ENCODE measurements at places on chromosomes 1 and 21.

DNA sequence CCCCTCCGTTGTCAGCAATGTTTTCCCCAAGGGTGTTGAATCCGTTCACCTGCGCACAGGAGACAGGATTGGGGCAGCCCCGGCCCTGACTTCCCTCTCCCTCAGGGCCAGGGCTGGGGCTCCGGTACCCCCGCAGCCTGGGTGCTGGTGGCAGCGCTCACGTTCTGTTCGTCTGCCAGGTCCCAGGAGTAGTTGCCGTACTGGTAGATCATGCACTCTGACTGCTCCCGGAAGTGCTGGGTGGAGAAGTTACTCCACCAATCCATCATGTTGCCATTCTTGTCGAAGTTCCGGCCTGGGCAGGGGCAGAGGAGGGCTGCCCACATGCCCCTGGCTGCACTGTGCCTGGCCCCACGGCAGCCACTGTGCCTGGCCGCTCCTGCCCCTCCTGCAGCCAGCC is 6.1 kb downstream of the PRXL2B start:
- no peak for DNase-seq

DNA sequence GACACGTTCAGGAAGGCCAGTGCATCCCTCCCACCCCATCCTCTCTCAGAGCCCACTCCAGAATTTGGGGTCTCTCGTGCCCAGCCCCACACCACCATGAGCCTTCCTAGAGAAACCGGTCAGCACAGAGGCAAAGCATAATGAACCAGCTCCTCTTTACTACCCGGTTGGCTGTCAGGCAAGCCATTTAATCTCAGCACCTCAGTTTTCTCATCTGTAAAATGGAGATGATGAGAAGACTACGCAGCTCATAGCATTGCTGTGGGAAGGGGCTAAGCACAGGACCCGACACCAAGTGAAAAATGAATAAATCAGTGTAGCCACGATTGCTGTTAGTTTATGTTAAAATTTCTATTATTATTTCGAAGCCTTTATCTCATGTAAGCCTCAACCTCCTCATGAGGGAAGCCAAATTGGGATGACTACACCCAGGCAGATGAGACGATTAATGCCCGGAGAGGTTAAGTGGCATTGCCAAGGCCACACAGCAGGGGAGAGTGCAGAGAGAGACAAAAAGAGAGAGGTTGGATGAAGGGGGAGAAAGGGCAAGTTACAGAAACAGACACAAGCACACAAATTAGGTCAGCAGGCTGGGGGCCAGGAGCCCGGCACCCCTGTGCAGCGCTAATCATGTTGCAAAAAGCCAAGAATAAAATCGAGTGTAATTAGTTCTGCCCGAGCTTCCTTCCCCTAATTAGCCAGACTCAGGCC is 25.7 kb downstream of the SDC3 start:
- DNase-seq, result no peak

- DNase-seq, result no peak
These were observed 394.1 kb downstream of the RRAGC start for GRCh38 chr1:38465460-38465859.

- no peak for DNase-seq
These were observed 102.3 kb upstream of the LMO4 start for GRCh38 chr1:87226341-87226760.

DNA sequence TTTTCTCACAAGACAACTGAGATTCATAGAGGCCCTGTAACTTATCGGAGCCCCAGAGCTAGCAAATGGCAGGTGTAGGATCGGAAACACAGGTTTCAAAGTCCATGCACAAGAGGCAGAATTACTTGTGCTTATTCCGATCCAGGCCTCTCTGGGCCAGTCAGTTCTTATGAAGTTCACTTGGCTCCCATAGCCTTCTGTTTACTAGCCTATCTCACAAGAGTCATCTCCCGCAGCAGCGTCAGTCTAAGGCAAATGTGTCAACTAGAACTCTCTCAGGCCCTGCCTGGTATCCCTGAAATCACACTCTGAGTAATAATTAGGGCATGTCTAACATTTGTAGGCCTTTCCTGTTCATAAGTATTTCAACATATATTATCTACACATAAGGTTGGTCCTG is 43.3 kb downstream of the PHC2 start:
- DNase-seq, result no peak

DNA sequence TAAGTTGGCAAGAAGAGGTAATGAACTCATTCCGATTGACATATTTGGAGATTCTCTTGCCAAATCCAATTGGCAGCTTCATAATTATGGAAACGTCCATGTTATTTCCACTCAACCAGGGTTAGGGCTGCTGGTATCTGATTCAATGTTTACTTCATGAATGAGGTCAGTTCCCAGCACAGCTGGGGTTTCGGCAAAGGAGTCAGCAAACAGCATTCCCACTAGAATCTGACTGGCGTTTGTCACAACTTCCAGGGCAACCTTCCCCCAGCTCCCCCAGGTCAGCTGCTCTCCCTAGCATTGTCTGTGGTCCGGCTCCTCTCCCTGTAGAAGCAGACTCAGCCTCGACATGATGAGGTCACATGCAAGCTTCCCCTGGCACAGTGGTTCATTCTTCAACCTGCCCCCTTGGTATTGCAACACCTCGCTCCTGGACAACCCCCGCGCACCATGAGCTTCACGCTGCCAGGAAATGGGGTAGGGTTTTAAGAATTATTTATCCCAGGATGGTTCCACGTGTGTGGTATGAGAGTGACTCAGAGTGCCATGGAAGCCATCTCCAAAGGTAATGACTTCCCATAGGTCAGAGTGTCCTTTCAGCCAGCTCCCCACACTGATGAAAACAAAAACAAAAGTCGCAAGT is 100.7 kb upstream of the SLC25A33 start:
- peak; percentile 84 for DNase-seq

DNA sequence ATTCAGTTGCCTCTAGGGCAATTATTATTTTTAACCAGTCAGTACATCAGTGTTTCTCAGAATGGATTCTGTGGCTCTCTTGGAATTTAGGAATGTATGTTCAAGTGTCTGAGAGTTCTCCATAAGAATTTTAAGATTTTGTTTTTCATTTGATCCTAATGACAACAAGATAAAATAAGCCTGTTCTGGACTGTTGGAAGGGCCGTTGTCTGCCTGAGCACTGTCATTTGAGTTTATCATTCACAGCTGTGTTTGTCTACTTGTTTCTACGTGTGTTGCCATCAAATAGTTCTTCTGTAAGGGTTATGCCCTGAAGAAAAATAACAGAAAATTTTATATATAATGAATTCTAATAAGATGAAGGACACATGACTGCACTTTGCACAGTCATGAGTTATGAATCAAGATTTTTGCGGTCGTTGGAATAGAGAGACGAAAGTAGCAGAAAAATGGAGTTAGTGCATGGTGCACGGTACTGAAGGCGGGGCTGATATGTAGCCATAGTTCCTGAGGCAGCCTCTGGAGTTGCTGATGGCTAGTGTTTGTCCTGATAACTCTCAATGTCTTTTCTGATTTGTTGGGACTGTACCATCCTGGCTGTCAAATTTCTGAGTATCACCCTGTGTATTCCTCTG is 92.5 kb downstream of the NOS1AP start:
- no peak for DNase-seq

DNA sequence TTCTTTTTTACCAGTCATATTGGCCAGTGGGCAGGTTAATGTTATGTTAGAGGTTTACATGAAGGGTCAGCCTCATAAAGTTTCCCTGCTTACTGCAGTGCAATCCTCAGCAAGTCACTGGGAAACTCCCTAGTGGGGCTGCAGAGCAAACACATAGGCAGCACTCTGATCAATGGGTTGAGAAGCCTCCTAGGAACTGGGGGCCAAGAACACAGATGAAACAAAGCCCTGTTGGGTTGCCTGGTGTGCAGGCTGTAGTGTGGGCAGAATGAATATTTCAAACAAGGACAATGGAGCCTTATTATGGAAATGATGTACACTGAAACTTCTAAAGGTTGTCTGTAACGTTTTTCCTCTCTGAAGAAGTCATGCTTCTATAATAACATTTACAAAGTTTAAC is 431.6 kb upstream of the PTBP2 start:
- DNase-seq, result no peak

DNA sequence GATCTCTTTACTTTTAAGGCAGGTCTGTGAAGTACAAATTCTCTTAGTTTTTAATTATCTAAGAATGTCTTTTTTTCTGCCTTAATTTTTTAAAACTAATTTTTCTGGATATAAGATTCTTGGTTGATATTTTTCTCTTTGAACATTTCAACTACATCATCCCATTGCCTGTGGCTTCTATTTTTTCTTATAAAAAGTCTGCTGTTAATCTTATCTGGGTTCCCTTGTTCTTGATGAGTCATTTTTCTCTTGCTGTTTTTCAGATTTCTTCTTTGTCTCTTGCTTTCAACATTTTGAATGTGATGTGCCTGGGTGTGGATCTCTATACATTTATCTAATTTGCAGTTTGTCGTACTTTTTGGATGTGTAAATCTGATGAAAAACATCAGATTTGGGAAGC is 525.2 kb upstream of the PBX1 start:
- DNase-seq, result no peak

DNA sequence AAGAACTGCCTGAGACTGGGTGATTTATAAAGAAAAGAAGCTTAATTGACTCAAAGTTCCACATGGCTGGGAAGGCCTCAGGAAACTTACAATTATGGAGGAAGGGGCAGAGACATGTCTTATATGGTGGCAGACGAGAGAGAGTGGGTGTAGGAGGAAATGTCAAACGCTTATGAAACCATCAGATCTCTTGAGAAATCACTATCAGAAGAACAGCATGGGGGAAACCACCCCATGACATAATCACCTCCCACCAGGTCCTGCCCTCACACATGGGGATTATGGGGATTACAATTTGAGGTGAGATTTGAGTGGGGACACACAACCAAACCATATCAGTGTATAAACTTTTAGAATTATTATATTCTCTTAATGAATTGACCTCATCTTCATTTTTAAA is 335.9 kb upstream of the DPYD start:
- DNase-seq, result peak; percentile 36

DNA sequence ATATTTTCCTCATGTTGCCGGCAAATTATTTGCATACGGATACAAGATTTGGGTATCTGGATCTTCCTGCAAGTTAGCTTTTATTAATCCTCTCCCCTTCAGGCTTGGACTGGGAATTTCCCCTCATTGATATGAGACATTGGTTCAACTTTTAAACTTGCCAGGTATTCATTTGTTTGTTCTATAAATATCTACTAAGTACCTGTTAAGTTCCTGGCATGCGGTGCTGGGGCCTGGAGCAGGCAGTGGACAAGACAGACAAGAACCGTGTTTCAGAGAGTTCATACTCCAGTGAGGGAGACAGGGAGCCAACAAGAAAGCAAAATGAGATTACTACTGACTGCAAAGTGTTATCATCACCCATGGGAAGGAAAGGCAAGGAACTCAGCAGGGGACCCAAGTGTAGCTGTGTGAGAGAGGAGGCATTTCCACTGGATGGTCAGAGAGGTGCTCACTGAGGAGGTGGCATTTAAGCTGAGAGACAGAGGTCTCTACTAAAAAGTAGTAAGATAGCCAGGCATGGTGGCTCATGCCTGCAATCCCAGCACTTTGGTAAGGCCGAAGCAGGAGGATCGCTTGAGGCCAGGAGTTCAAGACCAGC is 39.1 kb upstream of the FHAD1 start:
- DNase-seq, result no peak

- DNase-seq, result peak; percentile 70
These were observed 7.3 kb upstream of the DEDD start for GRCh38 chr1:161139766-161140165.

DNA sequence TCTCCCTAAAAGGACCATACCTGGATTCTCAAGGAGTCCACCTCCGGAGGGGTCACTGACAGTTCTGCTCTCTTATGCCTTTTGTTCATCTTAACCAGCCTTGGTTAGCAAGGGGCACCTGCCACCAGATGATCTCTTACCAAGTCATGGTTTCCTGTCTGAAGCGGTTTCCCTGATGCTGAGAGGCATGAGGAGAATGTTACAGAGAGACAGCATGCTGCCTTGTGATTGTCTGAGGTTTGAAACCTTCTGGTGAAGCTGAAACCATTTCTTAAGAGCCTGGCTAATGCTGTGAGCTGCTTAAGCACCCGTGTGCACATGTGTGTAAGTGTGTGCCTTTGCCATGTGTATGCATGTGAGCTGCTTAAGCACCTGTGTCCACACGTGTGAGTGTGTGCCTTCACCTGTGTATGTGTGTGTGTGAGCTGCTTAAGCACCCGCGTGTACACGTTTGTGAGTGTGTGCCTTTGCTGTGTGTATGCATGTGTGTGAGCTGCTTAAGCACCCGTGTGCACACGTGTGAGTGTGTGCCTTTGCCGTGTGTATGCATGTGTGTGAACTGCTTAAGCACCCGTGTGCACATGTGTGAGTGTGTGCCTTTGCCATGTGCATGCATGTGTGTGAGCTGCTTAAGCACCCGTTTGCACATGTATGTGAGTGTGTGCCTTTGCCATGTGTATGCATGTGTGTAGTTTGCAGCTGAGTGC is 136.4 kb upstream of the COL6A1 start:
- no peak for DNase-seq

DNA sequence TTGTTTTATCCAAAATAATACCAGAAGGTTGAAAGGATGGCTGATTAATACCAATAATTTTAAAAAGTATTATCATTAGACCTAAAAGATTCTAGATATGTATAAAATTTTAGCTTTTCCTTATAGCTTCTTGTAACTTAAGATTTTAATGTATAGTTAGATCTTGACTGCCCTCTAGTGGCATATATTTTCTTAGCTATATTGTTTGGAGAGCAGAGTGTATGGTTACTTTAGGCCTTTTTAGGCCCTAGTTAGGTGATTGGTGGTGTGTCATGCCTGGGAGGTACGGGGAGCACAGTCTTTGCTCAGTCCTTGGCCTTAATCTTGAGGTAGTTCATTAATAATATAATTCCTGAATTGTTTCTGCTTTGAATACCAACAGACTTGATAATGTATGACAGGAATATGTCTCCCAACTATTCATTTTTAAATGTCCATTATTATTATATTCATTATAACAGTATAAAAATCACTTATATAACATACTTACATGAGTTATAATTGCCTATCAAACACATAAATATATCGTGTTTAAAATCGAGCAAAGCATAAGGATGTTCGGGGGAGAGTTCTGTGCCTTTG is 328.4 kb downstream of the ZP4 start:
- DNase-seq, result peak; percentile 68

DNA sequence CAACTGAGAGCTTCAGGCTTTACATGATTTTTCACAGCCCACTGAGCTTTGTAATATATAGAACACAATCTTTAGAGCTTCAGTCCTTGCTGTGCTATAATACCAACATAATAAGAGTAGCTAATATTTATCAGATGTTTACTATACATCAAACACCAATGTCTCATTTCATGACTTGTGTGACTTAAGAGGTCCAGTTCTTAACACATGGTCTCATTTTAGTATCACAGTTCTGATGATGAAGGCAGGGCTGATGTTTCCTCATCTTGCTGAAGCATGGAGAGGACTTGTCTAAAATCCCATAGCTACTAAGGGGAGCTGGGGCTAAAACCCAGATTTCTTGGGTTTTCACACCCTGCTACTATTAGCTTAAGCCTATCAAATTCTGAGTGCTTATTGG is 5.5 kb downstream of the MTR start:
- no peak for DNase-seq

- DNase-seq, result peak; percentile 22
These were observed 34.8 kb downstream of the ACOT7 start for GRCh38 chr1:6358757-6359201.

- no peak for DNase-seq
These were observed 78.7 kb downstream of the DYRK1A start for GRCh38 chr21:37445228-37445627.

- DNase-seq, result no peak
These were observed 101.8 kb downstream of the NFIA start for GRCh38 chr1:61184040-61184713.

GRCh38 chr21:44704636-44705001 is 6.8 kb downstream of the TSPEAR start:
- DNase-seq, result no peak

All from NB4 (cell line).